ENCODE measurements at places on chromosomes 1 and 21. TPM values are rescaled to one million over a fixed set of nuclear protein-coding genes. Genes with fewer than 3 reads are reported as not detected.
A peak's percentile ranks its signal among the peaks of the same experiment; 100 is the strongest.

ZMYND12 gene
- 4.1 TPM for total RNA-seq

- no peaks in the 10 kb centered on the region for H3K27me3 ChIP-seq
- H3K4me1 ChIP-seq = no peaks in the 10 kb centered on the region
- H3K4me3 ChIP-seq = no peak overlapping the region
- no peak for DNase-seq
Observed at GRCh38 chr1:12769976-12770505, 3.5 kb upstream of the PRAMEF12 start.

DNA sequence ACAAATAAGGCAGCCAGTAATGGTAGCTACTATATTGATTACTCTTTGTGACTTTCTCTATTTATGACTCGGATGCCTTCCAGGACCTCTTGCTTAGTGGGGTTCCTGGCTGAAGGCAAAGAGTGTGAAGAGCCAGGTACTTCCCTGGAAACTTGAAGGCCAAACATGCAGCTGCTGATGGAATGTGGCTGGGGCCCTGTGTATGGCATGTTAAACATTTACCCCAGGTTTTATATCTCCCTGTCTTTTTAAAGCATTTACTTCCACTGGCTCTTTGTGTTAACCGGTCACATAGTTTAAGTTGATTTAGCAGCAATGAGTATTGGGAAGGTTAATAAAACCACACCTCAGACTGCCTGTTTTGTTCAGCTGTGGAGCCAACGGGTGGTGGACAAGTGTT lies 45.7 kb upstream of the PAXBP1 start:
- H3K4me1 ChIP-seq = no peaks in the 10 kb centered on the region
- no peak for DNase-seq
- peak overlapping the region; percentile 4 for H3K27ac ChIP-seq
- H3K36me3 ChIP-seq = no peaks in the 10 kb centered on the region

DNA sequence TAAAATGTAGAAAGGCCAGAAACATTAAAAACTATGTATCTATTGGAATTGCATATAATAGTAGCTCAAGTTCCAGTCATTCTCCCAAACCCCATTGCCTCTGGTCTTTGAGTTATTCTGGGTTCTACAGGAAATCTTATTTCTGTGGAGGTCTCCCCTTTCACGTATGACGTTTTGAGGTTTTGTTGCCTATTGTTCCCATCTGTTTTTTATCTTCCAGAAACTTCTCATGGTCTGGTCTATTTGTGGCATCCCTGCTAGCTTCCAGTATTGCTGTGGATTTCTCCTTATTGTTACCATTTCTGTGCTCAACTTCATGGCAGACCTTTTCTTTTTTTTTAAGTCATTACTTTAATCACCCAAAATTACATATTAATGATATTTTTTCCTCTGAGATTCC lies 43.3 kb downstream of the DTL start:
- H3K27ac ChIP-seq = no peak overlapping the region
- DNase-seq = no peak
- no peaks in the 10 kb centered on the region for H3K36me3 ChIP-seq
- H3K4me1 ChIP-seq = no peaks in the 10 kb centered on the region

DNA sequence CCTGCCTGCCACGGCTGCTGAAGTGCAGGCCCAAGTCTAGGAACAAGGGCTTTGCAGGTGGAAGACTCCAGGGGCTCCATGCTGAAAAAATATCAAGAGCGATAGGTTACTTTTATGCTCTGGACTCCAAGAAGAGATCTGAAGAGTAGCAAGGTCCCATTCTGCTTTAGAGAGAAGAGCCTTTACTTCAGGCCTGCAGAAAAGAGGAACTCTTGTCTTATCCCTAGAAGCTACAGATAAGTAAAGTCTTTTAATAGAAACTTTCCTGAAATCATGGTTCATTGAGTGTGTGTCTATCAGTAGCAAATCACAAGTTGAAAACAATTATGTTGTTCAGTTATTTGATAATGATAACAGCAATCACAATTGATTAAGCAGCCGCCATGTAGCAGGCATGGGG lies 113.3 kb downstream of the TNR start:
- DNase-seq = no peak
